ENCODE measurements at places on chromosomes 11 and 22. TPM values are rescaled to one million over a fixed set of nuclear protein-coding genes. Genes with fewer than 3 reads are reported as not detected.

The POTEH gene
- not detected for total RNA-seq

The TNRC6B gene
- 57.1 TPM for total RNA-seq

The PLAAT5 gene
- not detected for total RNA-seq

The HOATZ gene
- total RNA-seq, result not detected

The CHRM1 gene
- total RNA-seq, result not detected

The SCGB1D2 gene
- total RNA-seq, result not detected

Data from T-helper 1 cell treated with Interleukin-12 subunit alpha and Interleukin-12 subunit beta and Interleukin-4 antibody, amounts not matched to agents 30 ng/mL and 1 ng/mL, for 36 hours (primary cell).